Activated CD4-positive, alpha-beta memory T cell treated with anti-CD3 and anti-CD28 coated beads for 36 hours (primary cell): ENCODE measurements at places on chromosomes 2 and 18.
A peak's percentile ranks its signal among the peaks of the same experiment; 100 is the strongest.

GRCh38 chr2:53445383-53446070 is 322.1 kb upstream of the CHAC2 start:
- peak; percentile 43 for DNase-seq

DNA sequence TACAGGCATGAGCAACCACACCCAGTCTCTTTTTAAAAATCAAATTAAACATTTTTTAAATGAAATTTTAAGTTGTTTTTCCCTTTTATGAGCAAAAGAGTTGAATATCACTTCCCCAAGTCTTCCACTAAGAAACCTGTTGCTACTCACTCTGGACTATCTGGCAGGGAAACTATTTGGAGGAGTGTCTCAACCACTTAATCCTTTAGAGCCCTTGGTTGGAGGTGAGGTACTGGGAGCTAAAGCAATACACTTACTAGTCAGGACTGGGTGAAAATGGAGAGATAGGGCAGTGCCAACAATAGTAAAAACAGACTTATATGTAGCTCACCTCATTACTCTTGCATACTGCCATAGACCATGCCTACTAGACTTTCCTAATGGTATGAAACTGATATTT is 135.5 kb downstream of the RND3 start:
- no peak for DNase-seq

DNA sequence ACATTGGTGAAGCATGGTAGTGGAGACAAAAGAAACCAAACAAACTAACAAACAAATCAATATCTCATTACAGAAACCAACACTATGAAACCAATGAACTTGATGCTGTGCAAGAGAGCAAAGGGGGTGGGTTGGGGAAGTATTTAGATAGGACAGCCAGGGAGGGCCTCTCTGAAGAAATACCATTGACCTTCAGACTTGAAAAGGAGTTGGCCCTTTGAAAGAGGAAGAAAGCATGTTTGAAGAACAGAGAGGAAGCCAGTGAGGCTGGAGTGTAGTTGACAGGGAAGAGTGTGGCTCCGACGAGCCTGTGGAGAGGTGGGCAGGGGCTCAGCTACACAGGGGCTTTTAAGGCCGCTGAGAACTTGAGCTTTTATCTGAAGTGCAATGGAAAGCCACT is 151.0 kb upstream of the GATA6 start:
- no peak for DNase-seq

GRCh38 chr2:95087379-95087778 is 34.2 kb downstream of the MRPS5 start:
- no peak for DNase-seq

DNA sequence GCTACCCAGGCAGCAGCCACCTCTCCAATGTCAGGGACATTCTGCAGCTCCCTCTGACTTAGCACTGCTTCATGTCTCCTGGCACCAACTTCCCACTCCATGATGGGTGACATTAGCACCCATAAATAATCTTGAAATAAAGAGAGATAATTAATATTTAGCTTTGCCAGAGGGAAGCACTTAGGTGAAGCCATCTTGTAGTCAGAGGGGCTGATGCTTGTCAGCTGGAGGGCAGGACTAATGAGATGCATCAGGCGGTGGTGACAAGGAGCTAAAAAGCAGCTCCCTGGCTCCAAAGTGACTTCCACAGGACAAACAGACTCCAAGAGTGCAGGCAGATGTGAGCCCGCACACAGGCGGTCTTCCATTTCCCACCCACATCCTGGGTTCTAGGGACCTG is 153.0 kb upstream of the ID2 start:
- DNase-seq: no peak

DNA sequence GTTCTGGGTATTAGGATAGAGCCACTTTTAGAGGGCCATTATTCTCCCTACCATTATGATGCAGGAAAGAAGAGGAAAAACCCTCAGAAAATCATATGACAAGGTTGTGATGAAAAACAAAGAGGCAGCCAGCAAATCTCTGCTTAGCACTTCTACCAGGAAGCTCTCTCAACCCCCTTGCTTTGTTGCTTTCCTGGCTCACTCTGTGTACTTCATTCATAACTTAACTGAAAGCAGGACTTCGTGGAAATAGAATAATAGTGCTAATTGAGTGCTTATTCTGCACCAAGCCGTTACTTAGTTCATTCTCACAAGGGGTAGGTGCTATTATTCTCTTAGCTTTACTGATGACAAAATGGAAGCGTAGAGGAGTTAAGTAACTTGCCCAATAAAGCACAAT is 354.1 kb downstream of the HRH4 start:
- no peak for DNase-seq

DNA sequence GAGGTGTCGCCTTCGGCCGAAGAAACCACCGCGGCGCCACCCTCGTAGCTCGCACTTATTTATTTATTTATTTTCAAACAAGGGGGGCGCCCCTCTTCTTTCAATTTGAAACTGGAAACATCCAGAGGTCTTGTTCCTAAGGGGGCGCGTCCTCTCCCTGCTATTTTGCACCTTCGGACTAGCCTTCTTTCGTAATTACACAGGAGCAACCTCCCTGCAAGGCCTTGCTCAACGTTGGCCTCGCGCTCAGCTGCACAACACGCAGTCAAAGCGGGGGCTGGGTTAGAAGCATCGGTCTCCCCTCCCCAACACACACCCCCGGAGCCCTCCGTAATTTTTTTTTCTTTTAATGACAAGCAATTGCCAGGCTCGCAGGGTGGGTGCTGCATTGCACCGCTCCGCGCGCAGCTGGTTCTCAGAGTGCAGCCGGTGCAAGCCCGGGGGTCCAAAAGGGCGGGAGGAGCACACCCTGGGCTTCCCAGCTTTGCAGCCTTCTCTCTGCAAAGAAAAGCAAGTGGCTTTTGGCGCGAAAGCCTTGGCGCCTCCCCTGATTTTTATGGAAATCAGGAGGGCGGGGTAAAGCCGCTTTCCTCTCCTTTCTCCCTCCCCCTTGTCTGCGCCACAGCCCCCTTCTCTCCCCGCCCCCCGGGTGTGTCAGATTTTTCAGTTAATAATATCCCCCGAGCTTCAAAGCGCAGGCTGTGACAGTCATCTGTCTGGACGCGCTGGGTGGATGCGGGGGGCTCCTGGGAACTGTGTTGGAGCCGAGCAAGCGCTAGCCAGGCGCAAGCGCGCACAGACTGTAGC is at the start of gene MYCN:
Gene MYCN (plus strand): TSS at position 697 of the 807 bp plus-strand sequence. CDS start 1,515 bp downstream, outside the sequence.
- DNase-seq: peak; percentile 61

DNA sequence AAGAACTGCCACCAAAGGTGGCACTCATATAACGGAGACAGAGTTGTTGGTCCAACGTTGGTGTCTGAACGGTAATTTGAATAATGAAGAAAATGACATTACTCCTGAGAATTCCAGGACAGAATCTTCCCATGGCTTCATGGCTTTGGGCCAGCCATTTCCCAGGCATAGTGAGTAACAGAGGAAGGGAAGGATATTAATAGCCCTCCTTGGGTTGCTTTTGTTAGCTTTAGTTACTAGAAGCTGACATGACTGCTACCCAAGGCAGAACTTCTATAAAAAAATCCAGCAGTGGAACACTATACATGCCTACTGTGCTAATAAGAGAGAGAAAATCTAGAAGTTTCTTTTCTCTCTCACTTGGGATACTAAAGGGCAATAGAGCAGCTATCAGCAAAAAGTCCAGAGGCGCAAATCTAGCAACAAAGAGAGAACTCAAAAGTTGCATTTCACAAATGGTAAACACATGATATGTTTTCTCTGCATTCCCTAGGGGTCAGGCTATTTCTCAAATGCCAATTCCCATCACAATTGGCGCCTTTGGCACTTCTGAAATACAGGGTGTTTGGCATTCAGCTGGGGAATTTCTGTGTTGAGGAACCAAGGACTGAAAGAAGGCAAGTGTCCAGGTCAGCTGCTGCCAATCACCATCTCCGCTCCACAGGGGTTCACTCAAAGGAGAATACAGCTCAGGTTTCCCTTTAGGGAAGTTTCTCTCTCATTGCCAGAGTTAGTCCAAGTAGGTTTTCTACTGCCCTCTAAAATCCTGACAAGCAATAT is 160.8 kb upstream of the KYNU start:
- DNase-seq: no peak

DNA sequence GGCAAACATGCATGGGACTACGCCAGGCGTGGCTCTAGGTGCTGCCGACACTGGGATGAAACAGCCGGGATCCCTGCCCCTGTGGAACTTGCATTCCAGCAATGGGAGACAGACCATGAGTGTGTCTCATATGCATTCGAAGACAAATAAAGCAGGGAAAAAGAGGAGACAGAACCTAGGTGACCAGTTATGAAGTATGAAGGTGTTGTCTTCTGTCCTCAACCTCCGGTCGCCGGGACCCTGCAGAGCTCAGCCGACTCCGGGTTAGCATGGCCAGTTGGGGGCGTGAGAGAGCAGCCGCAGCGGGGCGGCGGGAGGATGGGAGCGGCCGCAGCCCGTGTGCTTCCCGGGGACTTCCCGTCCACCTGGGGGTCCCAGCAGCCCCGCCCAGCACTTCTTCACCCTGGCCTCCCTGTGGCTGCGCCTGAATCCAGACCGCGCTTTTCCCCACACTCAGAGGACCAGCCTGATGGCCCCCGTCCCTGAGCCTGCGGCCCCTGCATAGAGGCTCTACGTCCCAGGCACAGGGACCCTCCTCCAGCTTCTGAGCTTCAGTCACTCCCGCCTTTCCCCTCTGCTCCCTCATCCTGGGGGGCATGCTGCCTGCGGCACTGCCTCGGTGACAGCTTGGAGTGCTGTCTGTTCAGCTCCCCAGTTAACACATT is 11.4 kb downstream of the ID2 start:
- DNase-seq: peak; percentile 67

DNA sequence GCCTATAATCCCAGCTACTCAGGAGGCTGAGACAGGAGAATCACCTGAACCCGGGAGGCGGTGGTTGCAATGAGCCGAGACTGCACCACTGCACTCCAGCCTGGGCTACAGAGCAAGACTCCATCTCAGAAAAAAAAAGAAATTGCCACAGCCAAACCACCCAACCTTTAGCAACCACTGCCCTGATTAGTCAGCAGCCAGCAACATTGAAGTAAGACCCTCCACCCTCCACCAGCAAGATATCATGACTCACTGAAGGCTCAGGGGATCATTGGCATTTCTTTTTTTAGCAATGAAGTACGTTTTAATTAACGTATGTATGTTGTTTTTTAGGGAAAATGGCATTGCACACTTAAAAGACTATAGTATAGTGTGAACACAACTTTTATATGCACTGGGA is 349.1 kb upstream of the ACVR2A start:
- no peak for DNase-seq

DNA sequence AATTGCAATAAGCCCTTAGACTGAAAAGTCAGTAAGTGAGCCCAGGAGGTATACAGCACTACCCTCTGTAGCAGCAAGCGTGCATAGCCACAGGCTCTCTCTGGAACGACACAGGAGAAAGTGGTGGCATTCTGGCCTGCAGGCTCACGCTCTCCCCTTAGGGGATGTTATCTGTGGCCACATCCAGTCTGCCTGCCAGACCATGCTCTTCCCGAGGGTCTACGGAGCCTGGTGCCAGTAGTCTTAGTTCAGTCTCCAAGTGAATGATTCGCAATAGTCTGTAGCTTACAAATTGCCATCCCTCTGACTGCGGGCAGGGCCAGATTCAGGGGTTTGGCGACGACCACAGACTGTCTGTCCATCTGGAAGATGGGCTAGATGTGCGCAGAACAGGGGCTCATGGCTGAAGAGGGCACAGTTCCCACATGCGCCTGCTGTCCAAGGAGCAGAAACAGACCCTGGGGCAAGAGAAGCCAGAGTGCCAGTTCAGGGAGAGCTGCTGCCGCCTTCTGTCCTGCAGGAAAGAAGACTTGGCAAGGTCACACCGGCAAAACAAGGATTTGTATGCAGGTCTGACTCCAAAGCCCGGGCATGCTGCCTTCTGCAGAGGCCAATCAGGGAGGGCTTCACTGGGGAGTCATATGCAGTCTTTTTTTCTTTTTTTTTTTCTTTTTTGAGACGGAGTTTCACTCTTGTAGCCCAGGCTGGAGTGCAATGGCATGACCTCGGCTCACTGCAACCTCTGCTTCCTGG is 3.5 kb upstream of the KLF11 start:
- no peak for DNase-seq

- peak; percentile 61 for DNase-seq
Observed at GRCh38 chr18:48896875-48897511, 53.8 kb downstream of the SMAD7 start.

DNA sequence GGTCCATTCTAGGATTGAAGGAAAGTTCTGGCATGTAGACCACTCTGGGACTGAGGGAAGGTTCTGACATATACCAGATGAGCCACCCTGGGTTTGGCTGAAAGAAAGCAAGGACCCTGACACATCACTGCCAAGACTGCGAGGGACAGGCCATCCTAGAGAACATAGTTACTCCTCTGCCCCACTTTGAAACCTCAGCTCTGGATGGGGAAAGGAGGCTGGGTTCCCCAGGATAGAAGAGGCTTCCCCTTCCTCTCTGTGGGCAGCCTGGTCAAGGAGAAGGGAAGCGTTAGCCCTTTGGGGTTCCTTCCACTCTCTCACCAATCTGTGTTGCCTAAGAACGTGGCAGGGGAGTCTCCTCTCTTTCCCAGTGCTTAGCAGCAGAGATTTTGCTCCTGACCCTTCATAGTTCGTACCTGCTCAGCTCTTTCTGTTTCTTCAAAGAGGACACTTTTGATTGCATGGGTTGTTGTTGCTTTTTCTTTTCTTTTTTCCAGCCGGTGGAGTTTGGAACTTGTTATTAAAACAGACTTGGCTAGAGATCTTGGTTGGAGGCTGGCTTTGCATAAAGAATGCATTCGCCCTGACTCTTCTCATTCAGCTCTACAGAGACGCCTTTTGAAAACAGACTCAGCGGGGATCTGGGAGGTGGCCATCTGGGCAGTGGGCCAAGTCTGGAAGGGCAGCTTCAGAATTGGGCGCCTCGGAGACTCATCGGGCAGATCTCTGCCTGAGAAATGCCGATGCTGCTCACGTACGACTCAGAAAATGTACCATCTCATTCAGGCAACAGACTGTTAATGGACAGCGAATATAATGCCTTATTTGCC is 166.1 kb downstream of the CLIP4 start:
- no peak for DNase-seq

GRCh38 chr2:216426938-216427337 is 14.7 kb downstream of the SMARCAL1 start:
- DNase-seq: no peak

GRCh38 chr18:75533209-75533608 is 105.7 kb upstream of the SMIM21 start:
- no peak for DNase-seq

GRCh38 chr2:158486970-158487325 is 30.2 kb downstream of the PKP4 start:
- no peak for DNase-seq

DNA sequence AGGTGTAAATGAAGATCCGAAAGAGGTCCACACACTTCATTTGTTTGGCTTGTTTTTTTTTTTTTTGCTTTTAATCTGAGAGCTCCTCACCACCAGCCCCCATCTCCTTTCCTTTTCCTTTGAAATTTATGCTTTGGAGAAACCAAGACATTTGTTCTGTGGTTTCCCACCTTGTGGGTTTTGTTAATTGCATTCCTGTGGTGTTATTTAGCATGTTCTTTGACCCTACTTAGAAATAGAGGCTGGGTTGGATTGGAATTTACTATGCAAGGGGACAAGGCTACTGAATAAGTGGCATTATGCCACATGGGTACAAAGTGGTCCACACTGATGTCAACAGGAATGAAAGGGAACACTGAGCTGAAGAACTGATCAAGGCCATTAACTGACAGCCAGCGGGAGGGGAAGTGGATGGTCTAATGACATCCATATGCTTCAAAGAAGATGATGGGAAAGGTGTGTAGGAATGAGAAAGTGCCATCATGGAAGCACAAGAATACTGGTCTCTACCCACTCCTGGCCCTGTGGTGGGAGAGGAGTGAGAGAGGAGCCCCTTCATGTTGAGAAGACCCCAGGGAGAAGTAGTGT is 8.9 kb downstream of the CCL20 start:
- no peak for DNase-seq

GRCh38 chr2:234189786-234190300 is 139.3 kb downstream of the SPP2 start:
- DNase-seq: no peak
